ENCODE measurements at places on chromosomes 1 and 21.

- no peak for DNase-seq
Observed at GRCh38 chr21:35506352-35506751, 457.2 kb upstream of the RUNX1 start.

DNA sequence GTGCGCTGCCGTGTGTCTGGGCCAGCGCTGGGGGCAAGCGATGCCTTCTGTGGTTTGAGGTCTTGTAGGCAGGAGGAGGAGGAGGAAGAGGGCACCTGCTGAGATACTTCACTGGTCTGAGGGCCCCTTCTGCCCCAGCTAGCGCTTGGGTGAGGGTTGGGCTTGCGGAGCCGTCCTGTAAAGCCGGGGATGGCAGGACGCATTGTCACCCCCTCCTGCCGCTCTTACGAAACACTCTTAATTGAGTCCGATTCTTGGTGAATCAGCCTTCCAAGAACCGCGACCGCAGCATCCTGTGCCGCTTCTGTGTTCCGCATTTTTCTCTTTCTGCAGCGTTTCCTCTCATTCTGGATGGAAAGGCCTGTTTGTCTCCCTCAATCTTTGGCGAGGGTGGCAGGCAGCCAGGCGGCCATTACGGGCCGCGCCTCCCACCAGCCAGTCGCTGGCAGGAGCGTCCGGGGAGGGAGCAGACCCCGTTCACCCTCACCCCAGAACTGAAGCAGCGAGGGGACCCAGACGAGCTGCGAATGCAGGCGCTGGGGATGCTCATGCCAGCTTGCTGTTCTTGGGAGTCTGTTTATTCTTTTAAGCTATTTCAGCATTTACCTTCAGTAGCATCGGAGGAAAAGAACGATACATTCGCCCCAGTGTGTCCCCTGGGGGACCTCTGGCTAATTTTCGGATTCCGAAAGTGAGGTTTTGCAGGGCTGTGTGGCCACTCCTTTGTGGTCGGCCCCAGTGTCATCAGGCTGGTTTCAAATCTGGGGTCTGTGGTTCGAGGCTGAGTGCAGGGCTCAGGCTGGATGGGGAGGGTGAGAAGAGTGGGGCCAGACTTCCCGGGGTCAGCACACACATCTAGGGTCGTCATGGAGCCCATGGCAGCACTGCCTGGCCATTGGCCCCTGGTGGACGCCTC, 62.7 kb downstream of the SKI start:
- peak; percentile 99 for DNase-seq

DNA sequence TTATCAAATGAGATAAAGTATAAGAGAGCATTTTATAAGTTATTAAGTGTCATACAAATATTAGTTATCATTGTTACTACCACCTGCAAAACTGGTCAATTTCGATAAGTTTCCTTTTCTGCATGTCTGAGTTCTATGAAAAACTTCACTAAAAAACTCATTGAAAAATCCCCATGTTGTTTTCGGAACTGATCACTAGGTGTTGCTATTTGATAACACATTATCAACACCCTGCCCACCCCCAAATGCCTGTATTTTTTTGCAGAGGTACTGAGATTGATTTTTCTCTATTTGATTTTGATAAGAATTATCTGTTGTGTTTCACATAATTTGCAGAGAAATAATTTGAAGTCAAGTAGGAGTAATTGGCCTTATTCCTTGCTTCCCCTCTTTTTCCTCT, 22.1 kb upstream of the DISP1 start:
- peak; percentile 22 for DNase-seq

GRCh38 chr1:243765676-243766075, 84.4 kb downstream of the AKT3 start:
- no peak for DNase-seq

DNA sequence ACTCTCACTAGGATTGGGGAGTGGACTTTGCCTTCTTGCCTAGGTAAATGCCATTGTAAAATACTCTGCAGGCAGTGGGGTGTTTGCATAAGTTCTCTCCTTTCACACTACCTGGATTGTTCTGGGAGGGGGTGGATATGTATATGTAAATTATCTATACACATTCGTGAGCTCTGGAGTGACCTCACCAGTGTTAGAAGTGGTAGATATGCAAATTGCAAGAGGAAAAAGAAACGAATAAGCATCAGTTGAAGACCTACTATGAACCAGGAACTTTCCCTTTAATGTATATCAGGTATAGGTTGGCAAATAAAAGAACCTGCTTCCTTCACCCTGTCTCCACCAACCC, 1.5 kb upstream of the ARHGEF11 start:
- DNase-seq, result no peak

- no peak for DNase-seq
Observed at GRCh38 chr21:42584296-42584641, 69.2 kb upstream of the PDE9A start.

DNA sequence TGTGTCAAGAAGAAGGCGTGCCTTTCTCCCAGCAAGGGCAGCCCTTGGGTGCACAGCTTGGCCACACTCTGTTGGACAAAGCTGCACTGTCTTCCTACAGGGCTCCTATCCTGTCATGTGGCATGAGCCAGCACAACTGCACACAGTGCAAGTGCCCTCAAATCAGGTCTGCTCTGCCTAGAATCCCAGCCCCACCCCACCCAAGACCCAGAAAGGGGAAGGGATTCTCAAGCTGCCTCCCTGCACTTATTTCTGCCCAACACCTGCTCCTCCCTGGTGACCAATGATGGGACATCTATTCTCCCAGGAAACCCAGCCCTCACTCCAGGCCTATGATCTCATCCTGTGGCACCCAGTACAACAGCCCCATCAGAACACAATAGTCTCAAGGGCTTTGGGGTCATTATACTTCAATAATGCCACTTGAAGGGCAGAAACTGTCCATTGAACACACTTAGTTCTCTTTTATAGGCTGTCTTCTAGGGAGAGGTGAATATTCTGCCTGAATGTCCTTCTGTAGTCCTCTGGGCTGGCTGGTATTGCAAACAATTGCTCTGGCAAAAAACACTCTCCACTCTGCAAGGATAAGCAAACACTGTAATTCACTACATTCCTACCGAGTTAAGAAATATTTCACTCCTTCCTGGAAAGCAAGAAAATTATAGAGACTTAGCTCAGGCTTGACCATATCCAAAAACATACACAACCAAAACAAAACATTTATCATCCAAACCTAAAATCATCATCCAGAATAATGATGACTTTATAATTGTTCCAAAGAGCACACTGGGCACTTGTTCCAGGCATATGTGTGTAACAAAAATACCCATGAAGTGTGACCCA, 43.1 kb upstream of the IGSF3 start:
- DNase-seq, result no peak

DNA sequence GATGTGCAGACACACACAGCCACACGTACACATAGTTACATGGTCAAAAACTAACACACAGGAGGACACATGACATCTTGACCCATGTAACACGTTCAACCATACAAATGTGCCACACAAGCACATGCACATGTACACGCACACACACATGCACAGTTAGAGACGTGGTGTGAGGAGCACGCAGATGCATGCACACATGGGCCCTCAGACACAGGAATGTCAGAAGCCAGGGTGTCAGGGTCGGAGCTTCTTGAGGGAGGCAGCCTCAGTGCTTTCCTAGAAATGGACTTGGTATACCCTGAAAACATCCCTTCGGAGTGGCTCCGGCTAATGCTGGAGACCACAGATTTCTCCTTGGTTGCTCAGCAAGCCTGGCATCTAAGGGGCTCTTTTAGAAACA, 114.3 kb downstream of the DMRTB1 start:
- DNase-seq, result no peak

- DNase-seq, result no peak
Observed at GRCh38 chr1:157512036-157512969, 40.0 kb downstream of the FCRL5 start.

DNA sequence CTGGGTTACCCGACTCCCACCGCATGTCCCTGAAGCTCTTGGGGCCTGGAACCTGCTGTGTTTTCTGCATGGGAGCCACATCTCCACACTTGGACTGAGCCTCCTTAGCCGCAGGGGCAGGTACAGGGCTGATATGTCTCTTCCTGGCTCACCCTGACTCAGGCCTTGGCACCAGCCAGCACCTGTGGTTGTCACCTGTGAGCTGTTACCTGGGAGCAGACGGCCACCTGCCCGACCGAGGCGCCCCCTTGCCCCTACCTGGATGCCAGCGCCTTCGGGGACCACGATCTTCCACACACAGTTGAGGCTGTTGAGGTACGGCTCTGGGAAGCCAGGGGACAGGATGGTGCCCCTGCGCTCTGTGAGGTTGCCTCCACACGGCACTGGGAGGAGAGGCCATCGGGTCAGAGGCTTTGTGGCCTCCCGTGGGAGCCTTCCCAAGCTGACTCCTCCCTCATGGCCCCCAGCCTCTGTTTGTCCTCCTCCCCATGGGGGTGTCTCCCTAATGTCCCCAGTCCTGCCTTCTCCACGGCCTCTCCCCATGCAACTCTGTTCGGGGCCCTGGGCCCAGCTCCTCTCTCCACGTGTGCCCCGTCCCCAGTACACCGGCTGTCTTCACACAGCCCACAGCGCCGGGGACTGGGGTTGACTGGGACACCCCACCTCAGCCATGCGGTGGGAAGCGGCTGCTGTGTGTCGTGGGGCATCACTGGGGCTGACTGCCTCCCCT, 152.0 kb downstream of the ZSCAN20 start:
- no peak for DNase-seq

DNA sequence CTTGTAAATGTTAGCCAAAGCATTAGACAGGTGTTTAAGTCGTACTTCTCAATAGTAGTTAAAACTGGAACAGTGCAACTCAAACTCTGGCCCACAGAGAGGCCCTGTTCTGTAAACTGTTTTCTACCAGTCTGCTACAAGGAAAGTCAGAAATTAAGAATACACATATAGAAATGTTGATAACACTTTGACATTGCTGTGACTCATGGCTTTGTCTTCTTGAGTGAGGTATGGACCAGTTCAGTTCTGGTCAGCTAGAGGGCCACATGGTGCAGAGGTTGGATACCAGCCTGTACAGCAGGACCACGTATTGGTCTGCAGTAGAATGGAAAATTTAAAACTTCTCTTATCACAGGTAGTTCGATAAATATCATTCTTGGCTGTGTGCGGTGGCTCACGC, 22.3 kb downstream of the ZBTB8B start:
- peak; percentile 10 for DNase-seq

GRCh38 chr1:230940848-230941247, 37.8 kb downstream of the TTC13 start:
- DNase-seq, result no peak

DNA sequence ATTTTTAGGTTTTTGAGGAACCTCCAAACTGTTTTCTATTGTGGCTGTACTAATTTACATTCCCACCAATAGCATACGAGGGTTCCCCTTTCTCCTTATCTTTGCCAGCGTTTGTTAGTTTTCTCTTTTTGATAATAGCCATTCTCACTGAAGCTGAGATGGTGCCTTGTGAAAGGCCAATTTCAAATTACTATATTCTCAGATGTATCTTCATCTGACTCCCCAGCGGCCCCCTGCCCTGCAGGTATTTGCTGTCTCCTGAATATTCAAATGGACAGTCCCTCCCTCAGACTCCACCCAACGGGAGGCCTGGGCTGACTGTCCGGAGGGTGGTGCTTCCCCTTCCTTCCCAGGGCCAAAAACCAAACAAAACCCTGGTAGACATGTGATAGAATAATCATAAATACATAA, 33.5 kb upstream of the TARBP1 start:
- no peak for DNase-seq

GRCh38 chr1:202540448-202540847, 169.8 kb downstream of the SYT2 start:
- no peak for DNase-seq

- DNase-seq, result no peak
Observed at GRCh38 chr1:64900916-64901315, 65.4 kb downstream of the JAK1 start.

DNA sequence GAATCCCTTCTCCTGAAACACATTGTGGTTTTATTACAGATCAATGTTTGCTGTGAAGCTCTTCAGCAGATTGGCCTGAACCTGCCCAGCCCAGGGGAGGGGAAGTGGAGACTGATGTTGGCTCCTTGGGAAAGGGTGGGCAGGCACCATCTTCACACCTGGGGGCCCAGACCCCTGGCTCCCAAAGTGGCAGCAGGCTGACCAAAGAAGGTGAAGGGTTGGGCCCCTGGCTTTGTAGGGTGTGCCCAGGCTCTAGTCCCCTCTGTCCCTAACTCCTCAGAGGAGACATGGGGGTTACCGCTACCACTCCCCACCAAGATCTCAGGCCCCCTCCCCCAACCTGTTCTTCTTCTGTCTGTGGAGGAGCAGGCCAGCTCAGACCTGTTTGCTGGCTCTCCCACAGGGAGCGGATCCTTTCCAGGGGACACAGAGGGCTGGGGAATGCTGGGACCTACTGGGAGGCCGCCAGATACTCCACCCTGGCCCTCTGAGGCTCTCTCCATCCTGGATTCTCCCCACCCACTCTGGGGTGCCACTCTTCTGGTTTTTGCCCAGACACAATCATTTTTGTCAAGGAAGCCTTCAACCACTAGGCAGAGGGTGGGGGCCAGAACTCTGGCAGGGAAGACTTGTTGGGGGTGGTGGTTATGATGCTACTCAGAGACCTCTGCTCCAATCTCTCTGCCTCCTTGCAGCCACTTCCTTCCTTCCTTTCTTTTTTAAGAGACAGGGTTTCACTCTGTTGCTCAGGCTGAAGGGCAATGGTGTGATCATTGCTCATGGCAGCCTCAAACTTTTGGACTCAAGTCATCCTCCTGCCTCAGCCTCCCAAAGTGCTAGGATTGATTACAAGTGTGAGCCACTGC, 5.0 kb upstream of the EFNA3 start:
- no peak for DNase-seq

All from HT1080 (cell line).